ENCODE measurements at places on chromosomes 13 and 19. TPM values are rescaled to one million over a fixed set of nuclear protein-coding genes. Genes with fewer than 3 reads are reported as not detected.

CLEC17A gene
- total RNA-seq = 0.09 TPM

LIM2 gene
- not detected for total RNA-seq

THAP8 gene
- total RNA-seq = 5.0 TPM

MOB3A gene
- 47.2 TPM for total RNA-seq

AMH gene
- 4.6 TPM for total RNA-seq

HSPB6 gene
- 1.2 TPM for total RNA-seq

PTGIR gene
- total RNA-seq = 0.52 TPM

ZNF431 gene
- 22.7 TPM for total RNA-seq

C1QTNF9B gene
- not detected for total RNA-seq

PSG2 gene
- total RNA-seq = 0.41 TPM

N4BP2L1 gene
- total RNA-seq = 2.2 TPM

GRCh38 chr13:37065890-37066526 is 6.5 kb upstream of the SUPT20H start:
- DNase-seq = no peak
- no peaks in the 10 kb centered on the region for H3K4me1 ChIP-seq
- H3K4me3 ChIP-seq = no peak overlapping the region

DNA sequence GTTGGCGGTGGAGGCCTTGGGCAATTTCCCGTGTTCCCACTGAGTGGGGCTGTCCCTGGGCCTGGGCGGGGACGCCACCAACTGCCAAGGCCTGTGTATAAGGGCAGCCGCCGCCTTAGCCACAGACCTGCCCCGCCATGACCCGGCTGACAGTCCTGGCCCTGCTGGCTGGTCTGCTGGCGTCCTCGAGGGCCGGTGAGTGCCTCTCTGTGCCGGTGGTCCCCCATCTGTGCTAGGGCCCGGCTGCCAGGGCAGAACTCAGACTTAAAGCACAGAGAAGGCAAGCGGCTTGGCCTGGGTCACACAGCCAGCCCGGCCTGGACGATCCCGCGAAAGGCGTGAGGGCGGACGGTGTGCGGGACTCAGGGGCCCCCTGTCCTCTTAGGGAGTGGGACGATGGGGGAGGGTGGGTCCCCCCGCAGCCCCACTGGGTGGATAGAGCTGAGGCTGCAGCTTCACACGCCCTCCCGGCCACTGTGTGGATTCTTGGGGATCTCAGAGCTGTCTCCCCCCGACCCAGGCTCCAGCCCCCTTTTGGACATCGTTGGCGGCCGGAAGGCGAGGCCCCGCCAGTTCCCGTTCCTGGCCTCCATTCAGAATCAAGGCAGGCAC is at the start of gene AZU1:
Gene AZU1, plus strand, starts transcription at position 128 of the 612 bp plus-strand sequence. Its CDS starts 10 bp downstream, at position 138.
- H3K27ac ChIP-seq = no peak within 1 kb of the TSS
- DNase-seq = no peak
- no peaks in the 10 kb centered on the region for H3K36me3 ChIP-seq
- no peaks in the 10 kb centered on the region for H3K4me1 ChIP-seq
- no peak within 1 kb of the TSS for H3K4me3 ChIP-seq

GRCh38 chr13:93217721-93218261 is 8.8 kb upstream of the GPC6 start:
- peak overlapping the region; percentile 11 for H3K27ac ChIP-seq
- no peaks in the 10 kb centered on the region for H3K4me1 ChIP-seq
- H3K4me3 ChIP-seq = no peak overlapping the region
- no peaks in the 10 kb centered on the region for H3K36me3 ChIP-seq

DNA sequence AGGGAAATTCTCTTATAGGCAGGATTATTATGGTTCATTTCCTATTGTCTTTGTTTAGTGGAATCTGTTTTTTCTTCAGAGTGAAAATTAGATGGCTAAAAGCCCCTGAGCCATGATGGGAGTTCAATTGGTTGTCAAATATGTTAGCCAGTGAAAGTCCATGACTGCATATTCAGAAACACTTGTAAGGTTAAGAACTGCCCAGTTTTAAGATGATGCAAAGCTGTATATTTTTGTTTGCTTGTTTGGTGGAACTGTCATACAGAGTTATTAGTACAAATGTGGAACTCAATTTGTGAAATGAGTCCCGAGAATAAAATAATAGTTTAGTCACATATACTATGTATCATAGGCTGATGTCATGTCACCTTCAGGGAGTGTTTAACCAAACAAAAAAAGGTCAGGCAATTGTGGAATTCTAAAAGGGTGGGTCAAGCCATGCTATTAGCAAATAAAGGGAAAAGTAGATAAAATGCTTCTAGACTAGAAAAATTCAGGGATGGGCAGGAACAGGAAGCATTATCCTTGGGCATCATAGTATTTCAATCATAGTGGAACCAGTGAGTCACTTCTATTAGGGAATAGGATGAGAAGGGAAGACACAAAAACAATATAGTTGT is 248.3 kb upstream of the SLITRK1 start:
- no peaks in the 10 kb centered on the region for H3K36me3 ChIP-seq
- no peaks in the 10 kb centered on the region for H3K27me3 ChIP-seq
- H3K4me3 ChIP-seq = no peak overlapping the region

- H3K4me3 ChIP-seq = no peak overlapping the region
- peaks cover 7% of the 10 kb centered on the region for H3K4me1 ChIP-seq
- no peak for DNase-seq
- no peaks in the 10 kb centered on the region for H3K27me3 ChIP-seq
- H3K36me3 ChIP-seq = peaks cover 57% of the 10 kb centered on the region
Measured at GRCh38 chr13:23344931-23345595, 88.4 kb downstream of the SACS start.

GRCh38 chr13:19345158-19345557 is 163.5 kb upstream of the TUBA3C start:
- H3K36me3 ChIP-seq = no peaks in the 10 kb centered on the region
- no peak overlapping the region for H3K4me3 ChIP-seq
- H3K27ac ChIP-seq = no peak overlapping the region
- no peaks in the 10 kb centered on the region for H3K27me3 ChIP-seq
- DNase-seq = no peak
- no peaks in the 10 kb centered on the region for H3K4me1 ChIP-seq

DNA sequence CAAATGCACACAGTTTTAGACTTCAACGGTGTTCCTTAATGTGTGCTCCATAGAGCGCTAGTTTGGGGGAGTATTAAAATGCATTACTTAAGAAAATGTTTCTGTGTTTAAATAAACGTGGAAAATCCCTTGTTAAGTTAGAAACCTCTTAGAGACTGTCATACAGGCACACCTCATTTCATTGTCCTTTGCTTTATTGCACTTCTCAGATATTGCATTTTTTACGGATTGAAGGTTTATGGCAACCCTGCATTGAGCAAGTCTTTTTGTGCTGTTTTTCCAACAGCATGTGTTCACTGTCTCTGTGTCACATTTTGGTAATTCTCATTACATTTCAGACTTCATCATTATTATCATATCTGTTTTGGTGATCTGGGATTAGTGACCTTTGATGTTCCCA is 244.0 kb downstream of the GGACT start:
- no peak for DNase-seq
- H3K36me3 ChIP-seq = no peaks in the 10 kb centered on the region
- H3K4me1 ChIP-seq = no peaks in the 10 kb centered on the region
- no peak overlapping the region for H3K27ac ChIP-seq

DNA sequence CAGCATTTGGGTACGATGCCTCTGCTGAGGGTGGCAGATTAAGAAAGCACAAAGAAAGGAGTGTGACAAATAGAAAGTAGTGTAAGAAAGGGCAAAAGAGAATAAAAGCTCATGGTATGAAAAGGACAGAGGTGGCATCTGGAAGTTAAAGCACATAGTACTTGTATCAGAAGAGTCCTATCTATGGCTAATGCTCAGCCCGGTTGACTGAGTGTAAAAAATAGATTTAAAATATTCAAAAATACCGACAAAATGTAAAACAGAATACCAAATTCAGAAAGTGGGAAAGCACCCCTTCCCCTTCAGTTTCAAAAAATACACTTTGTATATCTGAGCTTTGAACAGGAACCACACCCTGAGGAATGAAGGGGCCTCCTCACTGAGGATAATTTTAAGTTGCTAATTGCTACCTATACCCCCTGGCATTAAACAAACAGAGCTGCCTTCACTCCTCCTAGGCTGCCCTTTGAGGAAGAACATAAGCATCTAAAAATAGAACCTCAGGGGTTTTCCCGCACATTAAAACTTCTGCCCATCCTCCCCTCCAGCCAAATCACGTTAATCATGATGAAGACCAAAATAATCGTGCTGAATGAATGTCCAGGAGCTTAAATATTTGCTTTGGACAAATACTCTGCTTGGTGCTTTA is 43.3 kb downstream of the DLEU7 start:
- peaks cover 29% of the 10 kb centered on the region for H3K4me1 ChIP-seq
- H3K27me3 ChIP-seq = no peaks in the 10 kb centered on the region
- H3K36me3 ChIP-seq = no peaks in the 10 kb centered on the region
- no peak overlapping the region for H3K27ac ChIP-seq
- no peak overlapping the region for H3K4me3 ChIP-seq

- no peaks in the 10 kb centered on the region for H3K27me3 ChIP-seq
- no peak overlapping the region for H3K27ac ChIP-seq
- DNase-seq = no peak
- no peaks in the 10 kb centered on the region for H3K36me3 ChIP-seq
- no peak overlapping the region for H3K4me3 ChIP-seq
Measured at GRCh38 chr19:18507021-18507726, 14.7 kb downstream of the ELL start.

GRCh38 chr13:46961719-46962118 is 64.9 kb upstream of the HTR2A start:
- no peaks in the 10 kb centered on the region for H3K27me3 ChIP-seq
- no peaks in the 10 kb centered on the region for H3K36me3 ChIP-seq

DNA sequence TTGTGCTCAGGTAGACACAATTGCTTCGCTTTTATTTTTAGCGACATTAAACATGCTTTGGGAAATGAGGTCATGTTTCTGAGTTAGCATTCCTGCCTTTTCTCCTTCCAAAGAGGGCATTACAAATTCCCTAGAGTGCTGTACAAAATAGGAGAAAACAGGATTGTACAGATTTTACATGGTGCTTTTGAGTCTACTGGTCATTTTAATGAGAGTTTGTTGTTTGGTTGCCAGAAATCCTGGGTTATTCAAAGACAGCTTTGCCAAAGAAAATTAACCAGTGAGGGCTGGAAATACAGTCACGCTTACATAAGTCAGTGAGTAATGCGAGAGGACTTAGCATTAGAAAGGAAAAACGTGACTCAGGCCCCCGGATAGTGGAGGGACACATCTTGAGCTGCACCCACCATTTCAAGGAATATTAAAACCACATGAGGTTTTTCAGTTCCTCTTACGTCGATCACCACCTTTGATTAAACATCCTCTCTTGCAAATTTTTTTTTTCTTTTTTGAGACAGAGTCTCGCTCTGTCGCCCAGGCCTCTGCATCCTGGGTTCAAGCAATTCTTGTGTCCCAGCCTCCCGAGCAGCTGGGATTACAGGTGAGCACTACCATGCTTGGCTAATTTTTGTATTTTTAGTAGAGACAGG is 55.4 kb downstream of the SACS start:
- peak; percentile 99 for DNase-seq
- no peaks in the 10 kb centered on the region for H3K27me3 ChIP-seq
- H3K27ac ChIP-seq = peak overlapping the region; percentile 98
- peaks cover 63% of the 10 kb centered on the region for H3K4me1 ChIP-seq

DNA sequence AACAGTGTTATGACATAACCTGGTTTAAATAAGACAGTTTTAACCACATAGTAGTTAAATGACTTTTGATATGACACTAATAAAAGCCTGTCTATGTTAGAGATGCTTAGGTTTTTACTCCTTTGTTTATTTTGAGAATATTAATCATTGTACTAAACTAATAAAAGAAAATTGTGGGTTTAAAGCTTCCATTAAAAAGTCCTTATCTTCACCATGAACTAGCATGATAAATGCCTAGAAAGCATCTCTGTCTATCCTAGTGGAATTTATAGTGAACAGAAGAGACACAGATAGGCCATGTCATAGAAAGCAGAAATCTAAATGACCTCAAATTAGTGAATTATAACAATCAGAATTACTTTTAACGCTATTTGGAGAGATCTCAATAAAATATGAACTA is 255.2 kb downstream of the PCDH9 start:
- H3K36me3 ChIP-seq = no peaks in the 10 kb centered on the region
- no peak overlapping the region for H3K4me3 ChIP-seq
- H3K4me1 ChIP-seq = no peaks in the 10 kb centered on the region
- H3K27ac ChIP-seq = no peak overlapping the region

DNA sequence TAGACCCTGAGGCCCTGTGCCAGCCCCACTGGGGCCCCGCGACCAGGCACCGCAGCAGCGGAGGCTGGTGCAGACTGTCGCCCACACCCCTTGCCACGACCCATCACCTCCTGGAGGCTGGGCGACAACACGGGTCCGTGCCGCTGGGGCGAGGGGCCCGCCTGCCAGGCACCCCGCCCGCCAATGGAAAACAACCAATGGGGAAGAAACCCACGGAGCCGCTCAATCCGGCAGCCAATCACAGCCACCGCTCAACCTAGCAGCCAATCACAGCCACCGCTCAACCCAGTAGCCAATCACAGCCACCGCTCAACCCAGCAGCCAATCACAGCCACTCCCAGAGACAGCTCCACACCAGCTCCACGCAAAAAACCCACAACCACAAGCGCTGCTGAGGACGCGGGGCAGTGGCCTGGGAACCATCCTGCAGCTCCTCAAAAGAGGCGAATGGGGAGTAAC is 29.7 kb downstream of the GPX4 start:
- no peak overlapping the region for H3K27ac ChIP-seq
- DNase-seq = no peak
- H3K27me3 ChIP-seq = no peaks in the 10 kb centered on the region
- H3K4me1 ChIP-seq = peaks cover 19% of the 10 kb centered on the region

DNA sequence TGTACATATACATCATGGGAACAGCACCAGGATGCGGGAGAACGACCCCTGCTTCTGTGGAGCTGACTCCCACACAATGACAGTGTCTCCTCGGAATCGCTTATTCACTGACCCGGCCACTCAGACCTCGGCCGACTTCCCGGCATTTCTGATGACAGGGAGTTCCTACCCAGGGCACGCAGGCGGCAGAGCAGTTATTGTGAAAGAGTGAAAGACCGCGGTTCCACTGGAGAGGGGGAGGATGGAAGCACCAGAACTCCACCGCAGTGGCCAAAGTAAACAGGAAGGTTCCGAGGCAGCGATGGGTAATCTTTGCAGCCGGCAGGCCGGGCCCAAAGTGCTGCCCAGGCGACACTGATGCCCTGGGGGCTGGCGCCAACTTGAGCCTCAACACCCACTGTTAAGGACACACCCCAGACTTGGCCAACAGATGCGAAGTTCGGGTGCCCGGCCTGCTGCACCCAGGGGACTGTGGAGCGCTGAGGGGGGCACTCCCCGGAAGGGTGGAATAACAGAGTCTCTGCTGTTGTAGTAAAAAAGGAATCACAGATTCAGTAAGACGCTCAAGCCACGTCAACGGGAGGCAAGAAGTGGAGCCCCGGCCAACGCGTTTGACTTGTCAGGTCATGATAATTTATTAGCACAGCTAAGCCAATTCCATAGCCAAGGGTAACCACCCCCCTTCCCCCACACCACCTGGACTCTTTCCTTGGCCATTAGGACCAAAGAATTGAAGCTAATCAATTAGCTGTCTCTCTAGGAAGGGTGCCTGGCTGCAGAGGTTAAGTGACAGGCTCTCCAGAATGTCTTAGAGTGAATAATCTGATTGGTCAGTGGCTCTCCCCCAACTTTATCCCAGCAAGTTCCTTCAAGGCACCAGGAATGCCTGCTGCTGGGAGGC is 5.8 kb downstream of the MLLT1 start:
- H3K4me3 ChIP-seq = peak overlapping the region; percentile 37
- H3K4me1 ChIP-seq = peaks cover 81% of the 10 kb centered on the region
- H3K27ac ChIP-seq = peak overlapping the region; percentile 84
- peak; percentile 88 for DNase-seq
- no peaks in the 10 kb centered on the region for H3K27me3 ChIP-seq

- no peak for DNase-seq
- H3K36me3 ChIP-seq = no peaks in the 10 kb centered on the region
- no peak overlapping the region for H3K27ac ChIP-seq
- H3K4me1 ChIP-seq = no peaks in the 10 kb centered on the region
- no peaks in the 10 kb centered on the region for H3K27me3 ChIP-seq
Measured at GRCh38 chr13:49429121-49429520, 14.7 kb downstream of the CAB39L start.

Data from astrocyte (in vitro differentiated cells and primary cell).